A549 treated with dexamethasone at 1 μM for 4 hours (cell line): ENCODE measurements at places on chromosomes 12 and 14. TPM values are rescaled to one million over a fixed set of nuclear protein-coding genes. Genes with fewer than 3 reads are reported as not detected.

Gene GLIPR1L1
- total RNA-seq: not detected in 5 replicates

Gene CLECL1
- not detected in 5 replicates for total RNA-seq

Gene OVCH1
- not detected in 5 replicates for total RNA-seq

Gene PRIMA1
- 0.47 to 0.64 TPM (median 0.62 TPM) in 5 replicates for total RNA-seq

Gene LRRC43
- 0.09 to 0.24 TPM (median 0.21 TPM) in 5 replicates for total RNA-seq

Gene TAS2R9
- not detected in 5 replicates for total RNA-seq

Gene BCL11B
- total RNA-seq: 0.29 to 0.59 TPM (median 0.47 TPM) in 5 replicates

Gene CRY1
- total RNA-seq: 20.7 to 26.4 TPM (median 22.5 TPM) in 5 replicates

Gene PTPRB
- total RNA-seq: 0.49 to 0.82 TPM (median 0.69 TPM) in 5 replicates

Gene STON2
- total RNA-seq: 1.6 to 2.9 TPM (median 2.5 TPM) in 5 replicates

Gene GPR84
- total RNA-seq: 0.05 to 0.13 TPM (median 0.09 TPM) in 3 of 5 replicates, not detected in the others

Gene KRT72
- not detected in 5 replicates for total RNA-seq

Gene KRT79
- 0.06 to 0.17 TPM (median 0.06 TPM) in 3 of 5 replicates, not detected in the others for total RNA-seq

Gene FSCB
- total RNA-seq: not detected in 5 replicates

Gene LRRIQ1
- total RNA-seq: 0.30 to 1.0 TPM (median 0.76 TPM) in 5 replicates

Gene GLT8D2
- total RNA-seq: 0.16 to 0.29 TPM (median 0.28 TPM) in 5 replicates

Gene TMEM121
- total RNA-seq: 3.1 to 7.9 TPM (median 6.3 TPM) in 5 replicates

Gene PZP
- total RNA-seq: not detected in 5 replicates

Gene SLC6A15
- total RNA-seq: 3.2 to 5.5 TPM (median 3.9 TPM) in 5 replicates

Gene RHOJ
- not detected in 5 replicates for total RNA-seq

Gene NINJ2
- total RNA-seq: 0.42 to 0.71 TPM (median 0.53 TPM) in 5 replicates

Gene TMEM30B
- 0.18 to 0.42 TPM (median 0.30 TPM) in 5 replicates for total RNA-seq

Gene ITGB7
- total RNA-seq: 0.14 to 0.36 TPM (median 0.28 TPM) in 5 replicates

Gene C12orf54
- not detected in 5 replicates for total RNA-seq

Gene SRSF5
- total RNA-seq: 232 to 379 TPM (median 294 TPM) in 5 replicates

Gene RASAL1
- total RNA-seq: 0.17 to 0.32 TPM (median 0.27 TPM) in 5 replicates

Gene ARPC3
- total RNA-seq: 439 to 870 TPM (median 445 TPM) in 5 replicates

Gene C12orf42
- not detected in 5 replicates for total RNA-seq

Gene TAS2R50
- not detected in 5 replicates for total RNA-seq

Gene GLRX5
- 54.7 to 83.2 TPM (median 74.6 TPM) in 5 replicates for total RNA-seq

Gene RNASE3
- total RNA-seq: not detected in 5 replicates

Gene GDF3
- total RNA-seq: not detected in 5 replicates
